Neural crest cell (in vitro differentiated cells): ENCODE measurements at places on chromosomes 16 and 17.
A peak's percentile ranks its signal among the peaks of the same experiment; 100 is the strongest.

GRCh38 chr17:45223539-45224528 is 2.1 kb downstream of the FMNL1 start:
- DNase-seq, result no peak

DNA sequence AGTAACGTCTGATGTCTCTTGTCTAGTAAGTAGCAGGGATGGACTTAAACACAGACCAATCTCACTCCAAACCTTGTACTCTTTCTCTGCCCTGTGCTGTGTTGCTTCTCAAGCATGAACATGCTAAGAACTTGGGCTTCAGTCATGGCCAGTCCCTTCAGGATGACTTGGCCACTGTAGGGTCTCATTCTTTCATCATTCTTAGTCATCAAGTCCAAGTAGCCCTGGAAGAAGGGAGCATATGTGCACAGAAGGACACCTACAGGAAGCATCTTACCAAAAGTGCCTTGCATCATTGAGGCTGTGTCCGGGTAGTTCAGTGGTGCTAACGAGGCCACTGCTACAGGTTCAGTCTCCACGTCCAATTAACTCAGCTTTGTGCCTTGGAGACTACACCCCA is 80.7 kb downstream of the CDK5R1 start:
- DNase-seq, result no peak

GRCh38 chr16:2469399-2470233 is 1.5 kb upstream of the NTN3 start:
- DNase-seq, result no peak

- no peak for DNase-seq
Measured at GRCh38 chr16:89192956-89193575, 7.3 kb downstream of the SLC22A31 start.

DNA sequence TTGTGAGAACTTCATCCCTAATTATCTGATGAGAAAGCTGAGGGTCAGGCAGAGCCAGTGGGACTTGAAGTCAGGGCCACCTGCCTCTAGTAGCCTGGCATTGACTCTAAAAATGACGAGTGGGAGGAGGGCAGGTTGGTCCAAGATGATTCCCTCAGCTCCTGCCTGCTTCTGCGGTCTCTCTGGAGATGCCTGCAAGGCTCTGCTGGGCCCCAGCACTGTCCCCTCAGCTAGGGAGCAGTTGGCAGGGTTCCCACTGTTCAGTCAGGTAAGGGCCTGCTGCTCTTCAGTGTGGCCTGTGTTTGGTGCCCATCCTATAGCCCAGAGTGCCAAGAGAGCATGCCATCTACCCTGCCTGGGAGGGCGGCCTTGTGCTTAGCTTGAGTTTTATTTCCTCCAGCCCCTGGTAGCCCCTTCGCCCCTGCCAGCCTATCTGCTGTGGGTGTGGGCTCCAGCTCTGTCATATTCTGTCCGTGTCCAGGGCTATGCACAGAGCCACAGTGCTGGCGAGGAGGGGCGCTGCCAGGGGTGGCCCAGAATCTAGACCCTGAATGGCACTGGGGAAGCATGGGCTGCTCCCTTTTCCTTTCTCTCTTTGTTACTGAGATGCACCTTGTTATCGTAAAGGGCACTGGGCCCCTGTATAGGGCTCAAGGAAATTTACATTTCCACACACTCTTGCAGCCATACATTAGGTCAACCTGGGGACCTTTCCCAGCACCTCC is 68.5 kb downstream of the CYLD start:
- DNase-seq, result no peak

DNA sequence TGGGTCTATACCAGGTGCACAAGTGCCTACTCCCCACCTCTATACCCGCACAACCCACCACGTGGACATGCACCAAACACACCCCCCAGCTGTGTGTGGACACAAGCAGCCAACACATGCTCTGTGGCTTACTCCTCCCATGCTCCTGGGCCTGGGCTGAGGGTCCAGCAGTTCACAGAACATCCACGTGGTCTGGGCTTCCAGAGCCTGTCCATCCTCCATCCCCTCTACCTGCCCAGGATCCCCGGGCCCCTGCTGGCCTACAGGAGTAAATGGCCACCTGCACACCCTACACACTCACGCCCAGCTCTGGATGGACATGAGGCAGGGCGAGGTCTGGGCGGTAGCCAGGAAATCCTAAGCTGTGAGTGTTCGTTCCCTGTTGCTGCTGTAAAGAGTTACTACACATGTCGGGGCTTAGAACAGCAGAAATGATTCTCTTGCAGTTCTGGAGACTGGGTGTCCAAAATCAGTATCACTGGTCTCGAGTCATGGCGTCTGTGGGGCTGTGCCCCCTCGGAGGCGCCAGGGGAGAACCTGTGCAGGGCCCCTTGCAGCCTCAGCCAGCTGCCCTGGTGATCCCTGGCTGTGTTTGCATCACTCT is 15.0 kb upstream of the RAI1 start:
- no peak for DNase-seq

DNA sequence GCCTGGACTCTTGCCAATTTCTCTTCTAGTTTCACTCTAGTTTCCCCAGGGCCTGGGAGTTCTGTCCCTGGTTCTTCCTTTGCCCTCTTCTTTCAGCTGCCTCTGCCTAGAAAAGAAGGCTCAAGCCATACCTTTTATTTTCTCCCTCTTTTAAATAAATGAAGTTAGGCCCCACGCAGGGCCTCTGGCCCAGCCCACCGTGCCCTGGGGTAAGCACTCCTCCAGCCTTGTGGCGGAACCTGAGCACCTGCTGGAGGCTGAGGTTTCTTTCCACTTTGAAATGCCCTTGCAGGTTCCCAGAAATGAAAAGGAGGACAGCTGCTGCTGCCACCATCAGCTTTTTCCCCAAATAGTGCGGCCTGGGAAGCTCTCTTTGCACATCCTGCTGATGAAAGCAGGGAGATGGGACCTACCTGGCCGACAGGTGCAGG is 139.4 kb downstream of the CCDC182 start:
- DNase-seq, result no peak

DNA sequence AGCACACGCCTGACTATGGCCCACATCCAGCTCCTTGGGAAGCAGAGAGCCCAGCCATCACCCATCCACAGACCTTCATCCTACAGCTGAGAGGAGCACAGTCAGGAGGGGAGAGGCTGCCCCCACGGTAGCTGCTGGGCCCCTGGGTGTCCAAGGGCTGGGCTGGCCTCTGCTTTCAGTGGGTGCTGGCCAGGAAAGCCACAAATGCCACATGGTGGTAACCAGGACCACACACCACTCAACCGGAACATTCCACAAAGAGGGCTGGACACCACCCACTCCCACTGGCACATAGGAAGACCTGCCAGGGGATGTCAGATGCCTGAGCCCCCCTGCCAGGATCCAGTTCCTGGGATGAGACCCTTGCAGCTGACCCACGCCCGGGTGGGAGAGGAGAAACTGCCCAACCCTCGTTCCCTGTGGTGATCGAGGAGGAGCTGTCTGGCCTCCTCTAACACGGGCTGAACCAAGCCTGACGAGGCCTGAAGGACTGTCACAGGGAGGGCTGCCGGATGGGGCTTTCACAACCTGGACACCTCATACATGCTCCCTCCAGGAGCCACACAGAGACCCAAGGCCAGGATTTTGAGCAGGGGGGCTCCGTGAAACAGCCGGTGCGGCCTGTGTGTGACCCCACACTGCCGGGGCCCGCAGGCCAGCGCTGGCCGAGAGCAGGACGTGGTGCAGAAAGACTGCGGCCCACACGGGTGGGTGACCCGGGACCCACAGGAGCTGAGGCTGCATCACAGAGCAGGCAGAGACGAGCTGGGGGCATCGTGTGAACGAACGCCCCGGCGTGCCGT is 30.7 kb downstream of the PIEZO1 start:
- no peak for DNase-seq

DNA sequence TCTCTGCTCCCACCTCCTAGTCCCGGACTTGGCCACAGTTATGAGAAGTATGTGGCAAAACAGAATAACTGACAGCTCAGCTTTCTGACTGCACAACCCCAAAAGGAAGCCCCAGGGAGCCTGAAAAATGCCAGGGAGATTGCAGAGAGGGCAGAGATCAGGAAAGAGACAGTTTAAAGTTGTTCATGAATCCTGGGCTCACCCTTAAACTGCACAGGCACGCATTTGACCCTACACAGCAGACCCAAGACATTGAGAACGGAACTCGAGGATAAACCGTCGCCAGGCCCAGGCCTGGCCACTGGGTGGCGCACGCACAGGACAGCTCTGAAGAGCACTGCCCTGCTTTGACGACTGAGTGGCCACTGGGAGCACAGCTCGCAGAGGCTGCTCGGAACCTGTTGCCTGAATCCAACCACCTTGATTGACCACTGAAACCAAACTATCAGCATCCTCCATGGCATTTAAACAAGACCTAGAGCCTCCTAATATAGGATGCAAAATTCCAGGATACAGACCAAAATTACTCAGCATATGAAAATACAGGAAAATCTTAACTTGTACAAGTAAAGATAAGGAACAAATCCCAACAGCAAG is 114.0 kb downstream of the C16orf95 start:
- DNase-seq, result peak; percentile 83

DNA sequence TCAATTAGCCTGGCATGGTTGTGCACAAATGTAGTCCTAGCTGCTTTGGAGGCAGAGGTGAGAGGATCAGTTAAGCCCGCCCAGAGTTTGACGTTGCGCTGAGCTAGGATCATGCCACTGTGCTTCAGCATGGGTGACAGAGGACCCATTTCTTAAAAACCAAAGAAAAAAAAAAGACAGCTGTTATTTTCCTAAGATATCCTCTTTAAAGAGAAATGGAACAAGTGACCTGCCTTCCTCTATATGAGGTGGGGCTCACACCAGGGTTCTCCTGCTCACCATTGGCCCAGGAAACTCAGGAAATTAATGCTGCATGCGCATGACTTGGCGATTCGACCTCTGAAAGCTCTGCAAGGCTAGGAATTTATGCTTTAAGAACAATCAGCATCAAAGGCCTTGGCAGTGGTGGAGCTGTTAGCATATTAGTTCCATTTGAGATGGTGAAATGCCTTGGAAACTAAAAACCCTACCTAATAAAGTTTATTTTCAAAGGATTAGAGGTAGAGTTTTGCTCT is 108.3 kb downstream of the RBFOX1 start:
- DNase-seq, result no peak

GRCh38 chr16:56871172-56871593 is 6.2 kb downstream of the SLC12A3 start:
- DNase-seq, result no peak

DNA sequence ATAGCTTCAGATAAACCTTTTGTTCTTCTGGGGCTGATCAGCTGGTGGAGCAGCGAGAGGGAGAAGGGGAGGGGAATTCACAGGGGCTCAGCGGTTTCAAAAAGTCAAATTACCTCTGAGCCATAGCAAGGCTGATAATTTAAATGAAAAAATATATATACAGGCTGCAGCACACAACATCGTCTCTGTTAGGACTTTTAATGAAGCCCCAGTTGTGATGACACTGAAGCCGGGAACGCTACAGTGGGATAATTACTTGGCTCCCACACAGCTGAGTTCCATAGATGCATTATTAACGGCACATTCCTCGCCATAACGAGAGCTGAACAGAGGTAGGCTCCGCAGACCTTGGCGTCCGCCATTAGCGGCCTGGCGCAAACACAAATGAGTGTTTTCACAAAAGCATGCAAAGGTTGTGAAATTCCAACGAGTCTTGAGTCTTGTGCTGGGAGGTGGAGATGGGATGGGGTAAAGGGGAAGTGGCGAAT is 216.0 kb downstream of the C16orf78 start:
- DNase-seq, result no peak

DNA sequence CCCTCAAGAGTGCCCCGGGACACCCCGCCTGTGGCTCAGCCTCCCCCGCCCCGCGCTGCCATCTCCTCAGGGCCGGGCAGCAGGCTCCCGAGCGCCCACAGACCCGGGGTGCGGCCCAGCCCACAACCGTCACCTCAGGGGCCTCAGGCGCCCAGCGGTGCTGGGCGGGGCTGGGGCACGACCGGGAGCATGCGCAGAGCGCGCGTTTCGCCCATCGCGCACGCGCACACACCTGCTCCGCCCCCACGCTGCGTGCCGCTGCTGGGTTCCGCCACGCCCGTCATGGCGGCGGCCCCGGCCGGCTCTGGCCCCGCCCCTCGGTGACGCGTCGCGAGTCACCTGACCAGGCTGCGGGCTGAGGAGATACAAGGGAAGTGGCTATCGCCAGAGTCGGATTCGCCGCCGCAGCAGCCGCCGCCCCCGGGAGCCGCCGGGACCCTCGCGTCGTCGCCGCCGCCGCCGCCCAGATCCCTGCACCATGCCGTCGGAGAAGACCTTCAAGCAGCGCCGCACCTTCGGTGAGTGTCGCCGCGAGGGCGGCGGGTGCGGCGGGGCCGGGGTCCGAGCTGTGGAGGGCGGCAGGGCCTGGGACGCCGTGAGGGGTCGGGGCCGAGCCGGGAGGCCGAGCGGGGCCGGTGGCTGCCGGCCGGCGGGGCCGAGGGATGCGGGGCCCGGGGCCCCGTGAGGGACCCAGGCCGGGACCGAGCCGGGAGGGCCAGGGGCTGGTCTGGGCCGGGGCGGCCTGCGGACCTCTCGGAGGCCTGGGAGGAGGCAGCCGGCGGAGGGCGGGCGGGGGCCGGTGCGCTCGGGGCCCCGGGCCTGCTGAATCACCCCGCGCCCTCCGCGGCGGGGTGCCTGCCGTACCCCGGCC is at the start of gene MAP1LC3B:
Gene MAP1LC3B (plus strand): TSS at position 387 of the 871 bp plus-strand sequence. CDS start 92 bp downstream, at position 479.
- DNase-seq, result peak; percentile 97

DNA sequence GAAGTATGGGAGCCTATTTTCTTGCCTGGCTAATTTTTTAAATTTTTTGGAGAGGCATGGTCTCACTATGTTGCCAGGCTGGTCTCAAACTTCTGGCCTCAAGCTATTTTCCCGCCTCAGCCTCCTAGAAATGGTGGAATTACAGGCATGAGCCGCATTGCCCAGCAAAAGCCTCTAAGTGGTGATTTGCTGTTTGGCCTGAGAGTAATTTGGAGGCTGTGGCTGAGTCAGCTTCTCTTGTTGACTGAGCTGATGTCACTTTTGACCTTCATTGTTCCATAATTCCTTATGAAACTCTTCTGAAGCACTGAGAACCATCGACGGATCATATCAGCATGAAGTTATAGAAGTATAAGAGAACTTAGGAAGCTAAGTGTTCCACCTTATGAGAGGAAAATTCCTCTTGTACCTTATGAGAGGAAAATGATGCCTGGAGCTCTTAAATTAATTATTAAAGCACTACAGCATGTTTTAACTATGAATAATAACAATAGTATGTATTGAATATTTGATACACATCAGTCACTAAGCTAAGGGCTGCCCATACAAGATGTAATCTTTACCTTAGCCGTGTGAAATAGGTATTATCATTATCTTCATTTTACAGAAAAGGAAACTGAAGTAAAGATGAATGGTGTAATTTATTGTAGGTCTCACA is 220.8 kb upstream of the MON1B start:
- no peak for DNase-seq

DNA sequence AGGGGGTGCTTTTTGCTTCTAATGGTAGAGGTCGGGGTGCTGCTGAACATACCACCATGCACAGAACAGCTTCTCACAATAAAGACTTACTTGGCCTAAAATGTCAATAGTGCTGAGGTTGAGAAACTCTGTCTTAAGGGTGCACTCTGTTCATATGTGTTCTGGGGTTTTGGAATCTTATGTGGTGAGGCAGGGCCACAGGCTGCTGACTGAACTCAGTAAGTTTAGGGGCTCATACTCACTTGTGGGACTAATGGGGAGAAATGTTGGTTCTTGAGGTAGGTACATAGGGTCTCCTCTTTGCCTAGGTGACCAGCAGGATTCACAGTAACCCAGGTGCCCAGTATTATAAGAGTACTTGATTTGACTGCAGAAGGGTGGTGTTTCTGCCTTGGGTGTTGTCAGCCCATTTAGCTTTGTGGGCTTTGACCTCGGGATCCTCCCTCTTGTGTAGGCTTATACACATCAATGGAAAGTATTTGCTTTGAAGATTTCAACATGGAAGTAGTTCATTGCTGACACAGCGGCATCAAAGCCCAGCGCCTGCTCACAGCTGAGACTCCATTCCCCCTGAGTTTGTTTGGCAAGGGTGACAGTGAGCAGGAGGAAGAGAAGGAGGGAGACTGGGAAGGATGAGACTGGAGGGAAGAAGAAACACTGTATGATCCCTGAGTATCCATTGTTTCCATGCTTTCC is 17.2 kb downstream of the SLC7A6 start:
- DNase-seq, result no peak
